ENCODE measurements at places on chromosomes 12 and 14.

GRCh38 chr12:7501031-7501588, 2.5 kb downstream of the CD163 start:
- DNase-seq, result no peak

DNA sequence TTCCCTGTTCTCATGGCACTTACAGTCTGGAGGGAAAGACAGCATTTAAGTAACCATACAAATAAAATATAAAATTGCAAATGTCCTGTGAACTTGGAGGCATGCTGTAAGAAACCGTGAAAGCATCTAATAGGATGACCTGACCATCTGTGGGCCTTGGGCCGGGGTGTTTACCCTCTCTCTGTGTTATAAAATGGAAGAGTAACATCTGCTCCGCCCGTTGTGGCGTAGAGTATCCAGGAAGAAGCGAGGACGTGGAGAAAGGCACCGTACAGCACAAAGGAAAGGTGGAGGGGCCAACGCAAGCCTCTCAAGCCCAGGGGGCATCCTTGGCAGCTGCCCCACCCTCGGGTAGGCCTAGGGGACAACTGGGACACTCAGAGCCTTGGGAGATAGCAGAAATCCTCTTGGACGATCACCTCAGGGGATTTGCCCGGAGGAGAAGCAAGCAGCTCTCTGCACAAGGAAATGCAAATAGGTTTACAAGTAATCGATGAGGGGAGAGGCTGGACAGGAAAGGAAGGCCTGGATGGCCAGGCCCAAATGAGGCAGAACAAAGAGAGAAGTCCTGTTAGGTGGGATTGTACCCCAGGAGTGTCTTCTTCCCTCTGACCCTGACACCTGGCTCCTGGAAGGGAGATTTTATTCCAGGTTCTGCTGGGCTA, 26.2 kb downstream of the VSX2 start:
- no peak for DNase-seq

DNA sequence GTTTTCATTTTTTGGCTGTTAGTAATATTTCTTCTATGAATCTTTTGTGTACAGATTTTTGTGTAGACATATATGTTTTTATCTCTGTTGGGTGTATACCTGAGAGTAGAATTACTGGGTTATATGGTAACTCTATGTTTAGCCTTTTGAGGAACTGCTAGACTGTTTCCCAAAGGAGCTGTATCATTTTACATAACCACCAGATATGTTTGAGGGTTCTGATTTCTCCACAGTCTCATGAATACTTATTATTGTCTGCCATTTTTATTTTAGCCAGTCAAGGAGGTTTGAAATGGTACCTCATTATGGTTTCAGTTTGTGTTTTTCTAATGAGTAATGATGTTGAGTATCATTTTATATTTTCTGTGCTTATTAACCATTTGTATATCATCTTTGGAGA, 1.9 kb downstream of the PCNX4 start:
- no peak for DNase-seq

- DNase-seq, result no peak
Measured at GRCh38 chr12:79782172-79782900, 91.6 kb upstream of the PAWR start.

GRCh38 chr14:102525219-102525928, 15.8 kb upstream of the ANKRD9 start:
- DNase-seq, result peak; percentile 50

GRCh38 chr12:12023456-12023855, 47.3 kb upstream of the BCL2L14 start:
- no peak for DNase-seq

- DNase-seq, result no peak
Measured at GRCh38 chr12:3732901-3733300, 20.0 kb downstream of the CRACR2A start.

GRCh38 chr12:2397356-2398045, 344.7 kb downstream of the CACNA1C start:
- no peak for DNase-seq

DNA sequence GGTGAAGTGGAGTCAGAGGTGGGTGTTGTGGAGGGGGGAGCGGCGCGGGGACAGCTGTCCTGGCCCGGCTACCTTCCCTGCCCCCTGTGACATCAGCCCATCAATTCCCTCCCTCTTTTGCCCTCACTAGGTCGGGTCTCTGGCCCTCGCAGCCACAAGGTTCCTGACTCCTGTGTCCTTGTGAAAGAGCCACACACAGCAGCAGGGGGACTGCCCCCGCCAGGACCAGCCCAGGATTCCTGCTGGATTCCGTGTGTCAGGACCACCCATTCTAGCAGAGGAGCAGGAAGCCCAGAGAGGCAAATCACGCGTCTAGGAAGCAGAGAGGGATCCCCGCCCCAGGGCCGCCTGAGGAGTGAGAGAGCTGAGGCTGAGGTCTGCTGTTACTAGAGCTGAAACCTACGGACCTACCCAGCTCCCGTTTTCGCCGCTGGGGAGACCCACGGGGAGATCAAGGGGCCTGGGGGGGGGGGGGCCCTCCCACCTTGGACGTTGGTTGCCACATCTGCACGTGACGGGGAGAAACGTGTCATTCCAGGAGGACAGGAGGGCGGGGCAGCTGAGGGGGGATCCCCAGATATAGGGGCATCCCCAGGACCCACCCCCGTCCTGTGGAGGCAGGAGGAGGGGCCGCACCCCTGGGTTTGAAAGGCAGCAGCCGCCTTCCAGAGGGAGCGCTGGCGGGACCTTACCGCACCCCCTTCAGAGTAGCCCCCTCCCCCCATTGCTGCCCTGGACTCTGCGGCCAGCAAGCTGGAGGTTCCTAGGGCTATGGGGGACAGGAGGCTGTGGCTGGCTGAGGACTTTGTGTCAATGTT, 12.5 kb upstream of the INF2 start:
- no peak for DNase-seq

- no peak for DNase-seq
Measured at GRCh38 chr14:46432516-46432915, 219.1 kb downstream of the RPL10L start.

DNA sequence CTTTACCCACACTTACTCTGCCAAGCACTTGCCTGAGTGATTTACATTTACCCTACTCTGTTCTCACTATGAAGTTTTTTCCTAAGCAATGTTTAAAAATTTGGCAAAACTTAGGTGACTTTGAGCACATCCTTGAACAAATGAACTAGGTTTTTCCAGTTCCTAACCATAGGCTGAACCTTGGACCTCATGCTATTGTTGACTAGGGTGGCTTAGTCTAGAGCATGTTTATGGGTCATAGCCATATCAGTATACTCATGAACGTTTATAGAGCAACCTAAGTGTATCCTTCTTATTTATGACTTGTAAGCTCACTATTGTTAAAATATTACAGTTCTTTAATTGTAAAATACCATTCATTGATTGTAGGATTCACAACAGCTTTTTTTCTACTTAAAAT, 85.0 kb upstream of the KRR1 start:
- DNase-seq, result no peak

DNA sequence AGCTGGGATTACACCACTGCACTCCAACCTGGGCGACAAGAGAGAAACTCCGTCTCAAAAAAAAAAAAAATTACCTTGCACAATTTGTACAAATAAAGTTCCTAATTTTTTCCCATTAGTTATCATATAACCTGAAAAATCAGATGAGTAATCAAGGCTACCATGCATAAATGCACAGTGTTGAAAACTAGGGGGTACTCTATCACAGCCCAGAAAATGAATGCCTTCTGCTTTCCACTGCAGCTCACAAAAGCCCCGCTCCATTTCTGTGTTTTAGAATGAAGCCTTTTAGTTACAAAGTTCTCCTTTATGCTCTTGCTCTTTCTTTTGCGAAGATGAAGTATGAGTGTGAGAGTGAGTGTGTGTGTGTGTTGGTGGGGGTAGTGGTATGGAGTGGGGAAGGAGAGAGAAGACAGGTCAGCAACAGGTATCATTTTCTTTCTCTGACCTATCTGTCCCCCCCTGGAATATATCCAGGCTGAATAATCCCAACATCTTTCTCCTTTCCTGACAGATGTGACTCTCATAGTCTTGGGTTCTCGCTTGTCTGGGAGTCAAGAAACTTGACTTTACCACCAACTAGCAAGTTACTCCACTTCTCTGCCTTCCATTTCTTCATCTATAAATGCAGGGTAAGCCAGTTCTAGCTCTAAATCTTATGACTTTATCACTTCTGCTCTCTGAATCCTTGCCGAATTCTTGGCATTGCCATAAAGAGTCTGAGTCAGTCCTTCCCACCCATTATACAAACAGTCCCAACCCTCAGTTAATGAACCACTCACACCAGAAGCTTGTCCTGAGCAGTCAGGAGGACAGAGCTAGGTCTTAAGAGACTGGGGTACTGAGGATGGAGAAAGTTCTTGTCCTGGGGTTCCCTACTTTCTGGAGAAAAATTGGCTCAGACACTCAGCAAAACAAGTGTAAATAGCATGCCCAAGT, 16.1 kb downstream of the BIN2 start:
- no peak for DNase-seq

GRCh38 chr12:41636653-41637052, 448.5 kb downstream of the PDZRN4 start:
- DNase-seq, result no peak

DNA sequence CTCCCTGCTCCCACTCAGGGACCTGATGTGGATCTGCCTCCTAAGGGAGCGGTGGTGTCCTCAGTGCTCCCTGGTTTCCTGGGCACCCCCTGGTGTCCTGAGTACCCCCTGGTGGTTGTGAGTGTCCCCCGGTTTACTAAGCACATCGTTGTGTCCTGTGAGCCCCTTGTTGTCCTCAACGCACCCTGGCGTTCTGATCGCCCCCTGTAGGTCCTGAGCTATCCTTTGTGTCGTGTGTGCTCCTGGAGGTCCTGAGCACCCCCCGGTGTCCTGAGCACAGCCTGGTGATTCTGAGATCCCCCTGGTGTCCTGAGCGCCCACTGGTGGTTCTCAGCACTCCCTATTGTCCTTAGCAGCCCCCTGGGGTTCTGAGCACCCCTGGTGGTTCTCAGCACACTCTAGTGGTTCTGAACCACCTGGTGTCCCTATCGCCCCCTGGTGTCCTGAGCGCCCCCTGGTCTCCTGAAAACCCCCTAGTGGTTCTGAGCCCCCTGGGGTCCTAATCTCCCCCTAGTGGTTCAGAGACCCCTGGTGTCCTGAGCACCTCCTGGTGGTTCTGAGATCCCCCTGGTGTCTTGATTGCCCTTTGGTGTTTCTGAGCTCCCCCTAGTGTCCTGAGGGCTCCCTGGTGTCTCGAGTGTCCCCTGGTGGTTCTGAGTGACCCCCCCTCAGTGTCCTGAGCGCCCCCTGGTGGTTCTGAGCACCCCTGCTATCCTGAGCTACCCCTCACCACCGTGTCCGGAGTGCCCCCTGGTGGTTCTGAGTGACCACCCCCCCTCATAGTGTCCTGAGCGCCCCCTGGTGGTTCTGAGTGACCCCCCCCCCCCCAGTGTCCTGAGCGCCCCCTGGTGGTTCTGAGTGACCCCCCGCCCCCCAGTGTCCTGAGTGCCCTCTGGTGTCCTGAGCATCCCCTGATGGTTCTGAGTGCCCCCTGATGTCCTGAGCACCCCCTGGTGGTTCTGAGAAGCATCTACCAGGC, 615.1 kb downstream of the TMEM121 start:
- no peak for DNase-seq

DNA sequence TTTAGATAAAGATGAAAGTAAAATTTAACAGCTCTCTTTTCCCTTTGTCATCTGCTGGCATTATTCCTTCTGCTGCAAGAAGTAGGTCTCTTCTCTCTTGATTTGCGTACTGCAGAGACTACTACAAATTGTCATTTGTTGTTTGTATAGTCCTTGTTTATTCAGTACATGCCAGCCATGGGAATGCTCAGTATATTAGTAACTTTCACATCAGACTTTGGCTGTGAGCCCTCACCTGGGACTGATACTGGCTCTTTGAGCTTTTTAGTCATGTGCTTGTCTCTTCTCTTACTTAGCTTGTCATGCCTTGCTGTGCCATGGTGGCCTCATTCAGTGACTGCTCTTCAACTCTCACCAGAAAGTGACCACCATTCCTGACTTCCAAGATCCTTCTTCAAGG, 169.8 kb downstream of the PRKCH start:
- DNase-seq, result no peak

GRCh38 chr12:58105225-58106119, 164.1 kb downstream of the ATP23 start:
- no peak for DNase-seq

DNA sequence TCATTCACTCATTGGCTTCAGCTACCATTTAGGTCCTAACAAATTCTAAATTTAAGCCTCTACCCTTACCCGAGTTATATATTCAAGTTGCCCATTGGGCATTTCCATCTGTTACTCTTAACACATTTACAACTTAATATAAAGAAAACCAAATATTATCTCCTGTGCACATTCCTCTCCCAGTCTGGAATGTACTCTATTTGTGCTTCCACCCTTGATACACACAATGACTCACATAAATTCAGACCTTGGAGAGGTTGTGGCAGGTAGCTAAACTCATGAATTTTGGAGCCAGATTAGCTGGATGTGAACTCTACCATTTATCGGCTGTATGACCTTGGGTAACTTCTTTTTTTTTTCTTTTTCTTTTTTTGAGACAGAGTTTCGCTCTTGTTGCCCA, 51.1 kb downstream of the BRMS1L start:
- DNase-seq, result no peak

DNA sequence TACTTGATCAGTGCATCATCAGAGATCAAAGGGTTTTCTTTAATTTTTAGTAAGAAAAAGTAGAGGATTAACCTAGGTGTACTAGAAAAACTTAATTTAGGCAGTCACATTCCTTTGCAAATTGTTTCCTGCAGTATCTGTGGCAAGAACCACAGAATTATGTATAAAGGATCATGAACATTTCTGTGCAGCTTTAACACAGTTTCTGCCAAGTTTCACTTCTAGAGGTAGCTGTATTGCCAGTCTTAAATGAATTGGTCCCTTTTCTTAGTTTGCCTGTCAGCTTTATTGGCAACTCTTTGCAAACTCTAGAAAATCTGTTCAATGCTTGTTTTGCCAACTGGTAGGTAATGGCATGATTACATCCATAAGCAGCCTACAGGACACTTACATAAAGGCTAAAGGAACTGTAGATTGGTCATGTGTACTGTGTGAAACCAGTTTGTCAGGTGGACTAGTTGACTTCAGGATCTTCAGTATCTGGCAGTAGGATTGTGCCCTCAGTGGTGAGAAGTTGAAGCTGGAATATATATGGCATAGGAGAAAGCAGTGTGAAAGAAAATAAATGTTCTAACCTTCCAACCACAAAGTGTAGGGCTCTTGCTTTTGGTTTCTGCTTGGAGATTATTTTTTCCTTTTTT, 75.9 kb downstream of the TTLL5 start:
- DNase-seq, result no peak

All from NCI-H2081 (cell line).